NCI-H2081 treated with DMSO at 0.1 percent for 48 hours (cell line): ENCODE measurements at places on chromosomes 16 and 17.

DNA sequence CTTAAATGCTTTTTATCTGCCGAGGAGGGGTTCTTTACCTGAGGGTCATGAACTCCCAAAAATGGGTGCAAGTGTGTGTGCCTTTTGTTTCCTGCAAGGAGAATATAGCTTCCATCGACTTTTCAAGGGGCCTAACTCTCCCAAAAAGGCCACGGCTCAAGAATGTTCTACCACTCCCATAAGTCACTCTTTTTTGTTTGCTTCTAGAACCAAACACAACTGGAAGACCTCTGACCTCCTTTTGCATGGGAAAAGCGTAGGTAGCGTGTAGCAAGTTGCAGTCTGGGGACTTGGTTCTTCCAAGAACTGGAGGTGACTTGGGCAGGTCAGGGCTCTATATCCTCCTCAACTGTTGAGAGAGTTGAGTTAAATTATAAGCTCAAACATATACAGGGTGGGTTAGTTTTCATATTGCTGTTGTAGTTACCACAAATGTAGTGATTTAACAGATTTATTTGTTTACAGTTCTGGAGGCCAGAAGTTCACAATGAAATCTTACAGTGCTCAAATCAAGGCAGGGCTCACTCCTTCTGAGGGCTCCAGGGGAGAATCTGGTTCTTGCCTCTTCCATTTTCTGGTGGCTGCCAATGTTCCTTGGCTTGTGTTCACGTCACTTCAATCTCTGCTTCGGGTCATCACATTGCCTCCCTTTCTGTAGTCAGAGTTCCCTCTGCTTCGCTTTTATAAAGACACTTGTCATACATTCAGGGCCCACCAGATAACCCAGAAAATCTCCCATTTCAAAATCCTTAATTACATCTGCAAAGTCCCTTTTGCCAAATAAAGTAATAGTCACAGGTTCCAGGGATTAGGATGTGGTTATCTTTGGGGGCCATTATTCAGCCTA, 1.4 kb downstream of the TMEM97 start:
- no peak for DNase-seq

GRCh38 chr17:65685110-65685509, 123.7 kb upstream of the AXIN2 start:
- no peak for DNase-seq

- DNase-seq, result no peak
Observed at GRCh38 chr17:76547183-76547641, 7.4 kb downstream of the PRCD start.

DNA sequence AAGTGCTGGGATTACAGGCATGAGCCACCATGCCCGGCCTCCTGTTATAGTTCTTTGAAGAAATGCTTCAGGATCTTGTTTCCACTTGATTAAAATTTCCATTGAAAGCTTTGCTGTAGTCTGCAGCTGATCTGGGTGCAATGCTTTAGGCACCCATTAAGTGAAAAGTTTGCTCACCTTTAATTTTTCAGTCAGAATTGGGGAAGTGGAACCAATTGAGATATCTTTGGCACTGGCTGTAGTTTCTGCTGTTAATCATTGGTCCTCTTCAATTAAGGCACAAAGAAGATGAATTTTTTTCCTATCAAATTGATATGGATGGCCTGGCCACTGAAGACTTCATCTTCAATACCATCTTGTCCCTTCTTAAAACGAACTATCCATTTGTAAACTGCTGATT, 336.1 kb upstream of the TBX2 start:
- DNase-seq, result no peak
